ENCODE measurements at places on chromosomes 1 and 21. TPM values are rescaled to one million over a fixed set of nuclear protein-coding genes. Genes with fewer than 3 reads are reported as not detected.
A peak's percentile ranks its signal among the peaks of the same experiment; 100 is the strongest.

DNA sequence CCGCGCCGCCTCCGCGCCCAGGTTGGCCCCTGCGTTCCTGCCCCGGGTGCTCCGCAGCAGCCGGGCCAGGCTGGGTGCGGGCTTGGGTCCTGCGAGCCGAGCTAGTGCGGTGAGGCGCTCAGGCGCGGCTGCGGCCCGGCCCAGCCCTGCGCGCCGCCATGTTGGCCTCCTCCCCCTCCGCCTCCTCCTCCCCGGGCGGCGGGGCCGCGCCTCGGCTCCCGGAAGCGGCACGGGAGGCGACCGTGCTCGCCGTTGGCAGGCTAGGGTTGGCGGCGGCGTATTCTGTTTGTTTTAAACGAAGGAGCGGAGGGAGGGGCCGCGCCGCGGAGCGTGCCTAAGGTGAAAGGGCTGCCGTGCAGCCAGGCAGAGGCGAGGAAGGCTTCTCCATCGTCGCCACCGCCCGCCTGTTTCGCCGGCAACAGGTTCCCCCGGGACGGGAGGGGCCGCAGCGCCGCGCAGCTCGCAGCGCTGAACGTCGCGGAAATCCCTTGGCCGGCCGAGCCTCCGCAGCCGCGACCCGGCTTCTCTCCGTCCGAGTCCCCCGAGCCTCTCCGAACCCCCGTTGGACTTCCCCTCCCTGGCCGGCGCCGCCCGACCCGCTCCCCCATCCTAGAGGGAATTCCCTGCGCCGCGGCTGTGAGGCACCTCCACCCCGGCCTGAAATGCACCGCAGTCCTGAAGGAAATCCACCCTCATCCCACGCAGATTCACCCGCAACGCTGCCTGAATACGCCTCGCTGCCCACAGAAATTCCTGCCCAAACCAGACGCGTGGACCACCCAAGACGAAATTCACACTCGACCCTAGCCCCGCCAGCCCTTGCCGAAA lies at the start of gene USP24:
Gene USP24, minus strand, starts transcription at position 171 of the 828 bp plus-strand sequence. CDS start 251 bp downstream, outside the sequence.
- H3K4me1 ChIP-seq: peaks cover 55% of the 10 kb centered on the region
- peak; percentile 81 for DNase-seq
- H3K27me3 ChIP-seq: no peaks in the 10 kb centered on the region
- H3K36me3 ChIP-seq: peaks cover 24% of the 10 kb centered on the region

- peaks cover 19% of the 10 kb centered on the region for H3K36me3 ChIP-seq
- no peak for DNase-seq
- H3K4me3 ChIP-seq: no peak overlapping the region
- no peaks in the 10 kb centered on the region for H3K27me3 ChIP-seq
- no peak overlapping the region for H3K27ac ChIP-seq
These were observed 11.9 kb upstream of the PTCH2 start for GRCh38 chr1:44854970-44855369.

DNA sequence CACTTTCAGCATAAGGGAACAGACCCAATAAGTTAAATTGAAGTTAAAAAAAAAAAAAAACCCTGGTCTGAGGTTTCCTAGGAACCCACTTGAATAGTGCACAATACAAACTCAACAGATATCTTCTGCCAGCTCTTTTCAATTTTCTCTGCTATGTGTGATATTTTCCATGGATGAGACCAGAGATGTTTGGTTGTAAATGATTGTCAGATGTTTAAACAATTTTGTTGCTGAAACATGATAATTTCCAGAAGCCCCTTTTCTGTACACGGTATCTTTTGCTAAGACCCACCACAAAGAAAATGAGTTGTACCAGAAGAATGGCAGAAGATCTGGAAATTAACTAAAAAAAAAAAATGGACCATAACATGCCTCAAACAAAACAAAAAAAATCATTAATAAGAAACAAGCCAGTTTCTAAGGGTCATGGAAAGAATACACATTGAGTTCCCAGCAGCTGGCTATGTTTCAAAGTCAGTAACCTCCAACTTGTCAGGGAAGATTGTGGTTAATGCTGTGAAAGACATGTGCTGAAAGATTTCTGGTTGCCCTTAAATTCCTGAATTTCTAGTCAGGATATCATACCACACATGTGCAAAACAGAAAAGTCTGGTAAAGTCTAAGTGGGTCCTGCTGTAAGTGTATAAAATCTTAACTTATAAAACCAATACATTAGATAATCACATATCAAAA lies 35.6 kb upstream of the MGST3 start:
- no peak overlapping the region for H3K4me3 ChIP-seq
- peaks cover 30% of the 10 kb centered on the region for H3K4me1 ChIP-seq
- no peaks in the 10 kb centered on the region for H3K36me3 ChIP-seq
- no peak overlapping the region for H3K27ac ChIP-seq
- H3K27me3 ChIP-seq: peaks cover 48% of the 10 kb centered on the region

DNA sequence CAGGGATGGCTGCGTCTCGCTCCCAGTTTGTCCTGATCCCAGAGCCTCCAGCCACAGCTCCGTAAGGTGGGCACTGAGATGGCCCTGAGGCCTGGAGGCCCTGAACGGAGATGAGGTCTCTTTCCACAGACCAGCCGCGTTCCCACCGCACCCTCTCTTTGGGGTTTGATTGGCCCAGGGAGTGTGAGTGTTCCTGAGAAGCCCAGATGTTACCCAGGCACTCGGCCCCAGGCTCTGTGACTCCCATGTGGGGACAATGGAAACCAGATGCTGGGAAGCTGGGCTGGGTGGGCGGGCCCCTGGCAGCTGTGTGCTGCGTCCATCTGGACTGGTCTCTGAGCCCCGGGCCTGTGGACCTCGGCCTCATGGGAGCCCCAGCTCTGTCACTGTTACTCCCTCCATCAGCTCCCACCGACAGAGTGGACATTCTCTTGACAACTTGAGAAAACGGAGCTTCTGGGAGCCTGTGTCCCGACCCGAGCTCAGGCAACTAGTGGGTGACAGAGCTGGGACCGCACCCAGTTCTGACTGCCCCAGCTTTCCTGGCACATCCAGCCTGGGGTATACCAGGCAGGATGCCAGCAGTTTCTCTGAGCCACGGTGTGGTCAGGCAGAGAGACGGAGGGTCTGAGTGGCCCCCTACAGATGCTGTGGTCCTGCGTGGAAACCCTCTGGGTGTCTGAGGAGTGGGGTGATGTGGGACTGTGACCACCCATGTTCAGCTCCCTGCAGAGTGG lies 9.8 kb upstream of the COL6A1 start:
- no peak overlapping the region for H3K27ac ChIP-seq
- H3K4me1 ChIP-seq: peaks cover 6% of the 10 kb centered on the region
- no peak overlapping the region for H3K4me3 ChIP-seq
- H3K27me3 ChIP-seq: peaks cover 18% of the 10 kb centered on the region
- no peak for DNase-seq

DNA sequence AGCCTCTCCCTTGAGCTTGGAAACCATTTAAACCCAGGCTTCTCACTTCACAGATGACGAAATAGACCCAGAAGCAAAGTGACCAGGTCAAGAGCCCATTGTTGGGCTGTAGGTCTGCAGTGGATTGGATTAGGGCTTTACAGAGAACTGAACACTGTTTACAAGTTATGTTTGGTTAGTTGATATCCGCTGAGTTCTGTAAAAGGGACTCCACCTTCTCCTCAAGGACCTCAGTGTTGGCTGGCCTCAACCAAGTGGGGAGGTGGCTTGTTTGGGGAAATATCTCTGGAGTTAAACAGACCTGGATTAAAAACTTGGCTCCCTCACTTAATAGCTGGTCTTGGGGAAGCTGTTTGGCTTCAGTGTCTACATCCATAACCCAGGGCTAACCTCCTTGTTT lies 88.1 kb downstream of the UCK2 start:
- H3K36me3 ChIP-seq: no peaks in the 10 kb centered on the region
- DNase-seq: no peak
- peaks cover 5% of the 10 kb centered on the region for H3K4me1 ChIP-seq
- H3K4me3 ChIP-seq: no peak overlapping the region
- H3K27me3 ChIP-seq: no peaks in the 10 kb centered on the region

- H3K4me3 ChIP-seq: no peak overlapping the region
- H3K36me3 ChIP-seq: no peaks in the 10 kb centered on the region
- no peaks in the 10 kb centered on the region for H3K27me3 ChIP-seq
These were observed 34.1 kb downstream of the IGSF21 start for GRCh38 chr1:18141661-18142060.

GRCh38 chr1:195790514-195791168 lies 817.6 kb downstream of the KCNT2 start:
- no peak overlapping the region for H3K4me3 ChIP-seq
- no peak for DNase-seq
- no peaks in the 10 kb centered on the region for H3K4me1 ChIP-seq

DNA sequence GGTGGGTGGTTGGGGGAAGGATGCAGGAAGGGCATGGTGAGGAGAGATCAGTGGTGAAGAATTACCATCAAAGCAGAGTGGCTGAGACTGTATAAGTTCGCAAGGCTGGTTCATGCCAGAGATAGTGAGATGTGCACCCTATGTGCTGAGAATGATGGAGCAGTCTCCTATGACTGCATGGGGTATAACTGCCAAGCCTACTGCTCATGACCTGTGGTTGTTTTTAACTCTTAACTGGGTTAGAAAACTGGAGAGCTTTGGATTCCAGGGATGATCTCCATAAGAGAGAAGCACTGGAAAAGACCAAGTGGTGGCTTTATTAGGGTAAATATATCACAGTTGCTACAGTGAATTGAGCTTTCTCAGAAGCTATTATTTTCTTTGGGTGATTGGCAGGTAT lies 16.2 kb downstream of the WNT2B start:
- no peaks in the 10 kb centered on the region for H3K36me3 ChIP-seq
- H3K27me3 ChIP-seq: no peaks in the 10 kb centered on the region
- no peak overlapping the region for H3K27ac ChIP-seq

DNA sequence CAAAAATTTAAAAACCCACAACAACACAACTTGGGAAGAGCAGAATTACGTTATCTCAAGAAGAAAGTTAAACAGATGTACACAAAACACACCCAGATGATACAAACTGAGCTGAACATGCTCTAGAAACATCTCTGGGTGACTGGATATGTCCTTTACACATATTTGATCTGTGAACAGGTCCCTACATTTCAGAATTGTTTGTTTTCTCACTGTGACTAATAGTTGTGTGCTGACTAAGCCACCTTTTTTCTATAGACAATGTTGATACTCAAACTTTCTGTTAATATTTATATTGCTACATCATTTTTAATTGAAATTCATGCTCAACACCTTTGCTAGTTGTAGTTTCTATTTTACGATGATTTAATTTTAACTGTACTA lies 1.0 kb upstream of the F11R start:
- H3K4me1 ChIP-seq: peaks cover 38% of the 10 kb centered on the region
- H3K36me3 ChIP-seq: peaks cover 3% of the 10 kb centered on the region
- no peak for DNase-seq
- peak overlapping the region; percentile 83 for H3K27ac ChIP-seq
- peak overlapping the region; percentile 91 for H3K4me3 ChIP-seq

DNA sequence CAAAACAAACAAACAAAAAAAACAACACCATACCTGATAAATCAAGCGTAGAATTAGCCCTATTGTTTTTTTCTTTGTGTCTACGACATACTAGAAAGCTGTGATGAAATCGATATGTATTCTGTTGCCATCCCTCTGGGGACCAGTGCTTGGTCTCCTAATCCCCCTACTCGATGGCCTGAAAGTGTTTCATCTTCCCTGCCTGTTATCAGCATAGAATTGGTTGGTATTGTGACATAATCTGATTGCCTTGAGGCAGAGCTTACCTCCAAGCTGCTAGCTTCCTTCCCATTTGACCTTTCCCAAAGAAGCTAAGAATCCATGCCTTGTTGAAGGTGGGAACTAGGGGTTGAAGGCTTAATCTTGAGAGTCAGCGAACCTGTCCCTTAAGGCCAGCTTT lies 40.7 kb upstream of the PIGV start:
- no peak for DNase-seq
- H3K27ac ChIP-seq: no peak overlapping the region
- peaks cover 58% of the 10 kb centered on the region for H3K4me1 ChIP-seq
- H3K36me3 ChIP-seq: peaks cover 82% of the 10 kb centered on the region
- H3K4me3 ChIP-seq: no peak overlapping the region

- peaks cover 19% of the 10 kb centered on the region for H3K4me1 ChIP-seq
- H3K4me3 ChIP-seq: no peak overlapping the region
- H3K27me3 ChIP-seq: no peaks in the 10 kb centered on the region
- no peak for DNase-seq
- H3K36me3 ChIP-seq: no peaks in the 10 kb centered on the region
- no peak overlapping the region for H3K27ac ChIP-seq
These were observed 19.0 kb upstream of the SLC6A9 start for GRCh38 chr1:44050261-44050660.

DNA sequence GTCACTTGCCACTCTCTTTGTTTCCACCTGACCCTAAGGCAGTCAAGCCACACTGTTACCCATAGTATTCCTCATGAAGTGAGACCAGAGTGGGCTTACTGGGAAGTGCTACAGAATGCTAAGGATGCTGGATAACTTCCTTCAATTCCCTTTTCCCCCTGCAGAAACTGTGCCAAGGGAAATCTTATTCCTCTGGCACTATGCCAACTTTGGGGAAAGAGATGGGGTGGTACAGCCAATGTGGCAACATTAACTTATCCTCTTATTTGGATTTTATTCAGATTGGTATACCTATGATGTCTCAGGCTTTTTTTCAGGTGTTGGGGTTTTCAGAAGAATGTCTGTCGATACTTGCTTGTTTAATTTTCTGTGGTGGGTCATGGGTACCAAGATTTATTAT lies 599.4 kb upstream of the PBX1 start:
- DNase-seq: no peak
- H3K4me1 ChIP-seq: no peaks in the 10 kb centered on the region
- no peak overlapping the region for H3K4me3 ChIP-seq
- no peaks in the 10 kb centered on the region for H3K27me3 ChIP-seq
- no peaks in the 10 kb centered on the region for H3K36me3 ChIP-seq
- no peak overlapping the region for H3K27ac ChIP-seq

DNA sequence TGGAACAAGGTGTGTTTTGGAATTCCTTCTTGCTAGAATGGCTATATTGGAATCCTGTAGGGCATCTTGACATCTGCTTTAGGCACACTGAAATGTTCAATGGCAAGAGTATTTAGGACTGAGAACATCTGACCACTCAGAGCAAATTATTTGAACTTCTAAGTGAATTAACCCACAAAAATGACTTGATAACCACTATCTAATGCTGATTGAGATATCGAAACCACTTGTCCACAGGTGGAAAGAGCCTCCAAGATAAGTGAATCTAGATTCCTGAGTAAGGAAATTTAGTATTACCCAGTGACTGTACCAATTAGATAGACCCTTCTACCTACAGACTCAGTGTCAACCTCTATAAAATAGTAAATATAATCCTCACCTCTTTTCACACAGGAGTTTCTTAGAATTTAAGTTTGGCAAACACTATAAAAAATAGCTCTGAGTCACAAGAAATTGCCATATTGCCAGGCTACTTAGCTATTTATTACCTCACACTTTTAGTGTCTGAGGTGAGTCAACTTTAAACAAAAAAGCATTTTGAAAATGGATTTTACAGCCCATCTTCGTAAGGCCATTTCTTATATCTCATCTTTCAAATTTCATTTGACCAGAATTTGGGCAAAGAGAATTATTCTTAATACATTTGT lies 421.8 kb downstream of the PTBP2 start:
- no peak overlapping the region for H3K27ac ChIP-seq
- no peak for DNase-seq
- H3K36me3 ChIP-seq: no peaks in the 10 kb centered on the region

The METTL25B gene
- 45.2 TPM for total RNA-seq

The THEMIS2 gene
- 29.1 TPM for total RNA-seq

The KMO gene
- 0.05 TPM for total RNA-seq

The FAM163A gene
- not detected for total RNA-seq

The MARK1 gene
- total RNA-seq: not detected

The DIO1 gene
- total RNA-seq: not detected

The NEGR1 gene
- not detected for total RNA-seq

The NBL1 gene
- 55.7 TPM for total RNA-seq

The GJA8 gene
- total RNA-seq: not detected

Measured in activated T-helper 2 cell treated with anti-CD3 and anti-CD28 coated beads, Interferon-gamma antibody, Interleukin-2, Interleukin-4, amounts not matched to agents 10 μg/mL and 5 μg/mL and 100 μg/mL, durations not matched to agents 14 hours and 24 hours and 36 hours (primary cell).